ENCODE measurements at places on chromosomes 11 and 22.

- DNase-seq, result no peak
Measured at GRCh38 chr22:20011993-20012740, 4.5 kb downstream of the ARVCF start.

GRCh38 chr11:128302425-128303186 lies 284.8 kb downstream of the ETS1 start:
- DNase-seq, result no peak

GRCh38 chr11:64206457-64207255 lies at the start of gene FERMT3:
Gene FERMT3, plus strand, starts transcription at chr11:64206721. Its CDS starts 644 bp downstream, at chr11:64207365.
- DNase-seq, result peak; percentile 72

GRCh38 chr22:20145206-20145831 lies 5.5 kb downstream of the CCDC188 start:
- DNase-seq, result no peak

DNA sequence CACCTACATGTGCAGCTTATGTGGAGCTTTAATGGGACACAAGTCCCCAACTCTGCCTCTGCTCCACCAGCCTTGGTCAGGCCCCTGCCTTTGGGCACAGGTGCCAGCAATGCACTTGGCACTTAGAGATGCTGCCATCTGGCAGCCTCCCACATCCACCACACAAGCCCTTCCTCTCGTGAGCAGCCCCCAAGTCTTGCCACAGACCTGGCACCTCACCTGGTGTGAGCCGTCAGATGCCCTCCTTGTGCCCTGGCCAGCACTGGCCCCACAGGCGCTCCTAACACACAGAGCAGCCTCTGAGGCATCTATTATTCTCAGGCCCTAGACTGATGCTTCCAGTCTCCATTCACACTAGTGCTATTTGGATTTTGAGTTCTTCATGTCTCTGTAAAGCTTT lies 24.5 kb upstream of the SERPIND1 start:
- DNase-seq, result no peak

- no peak for DNase-seq
Measured at GRCh38 chr11:122897606-122898210, 15.1 kb downstream of the JHY start.

DNA sequence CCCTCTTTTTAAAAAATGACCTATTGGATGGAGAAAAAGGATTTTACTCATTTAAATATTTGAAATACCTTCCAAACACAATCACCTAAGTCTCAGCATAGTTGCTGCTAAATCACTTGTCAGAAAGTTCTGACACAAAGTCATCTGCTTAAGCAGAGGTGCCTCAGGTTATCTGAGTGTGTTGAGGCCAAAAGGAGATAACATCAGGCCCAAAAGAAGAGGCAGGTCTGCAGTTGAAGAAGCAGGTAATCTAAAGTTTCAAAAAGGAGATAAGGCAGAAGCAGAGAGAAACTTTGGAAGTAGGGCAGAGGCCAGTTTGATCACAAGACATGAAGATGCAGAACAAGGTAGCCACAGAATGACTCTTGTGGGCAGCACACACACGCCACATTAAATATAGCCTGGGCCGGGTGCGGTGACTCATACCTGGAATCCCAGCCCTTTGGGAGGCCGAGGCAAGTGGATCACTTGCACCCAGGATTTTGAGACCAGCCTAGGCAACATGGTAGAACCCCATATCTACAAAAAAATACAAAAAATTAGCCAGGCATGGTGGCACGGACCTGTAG lies 175.7 kb upstream of the API5 start:
- no peak for DNase-seq

DNA sequence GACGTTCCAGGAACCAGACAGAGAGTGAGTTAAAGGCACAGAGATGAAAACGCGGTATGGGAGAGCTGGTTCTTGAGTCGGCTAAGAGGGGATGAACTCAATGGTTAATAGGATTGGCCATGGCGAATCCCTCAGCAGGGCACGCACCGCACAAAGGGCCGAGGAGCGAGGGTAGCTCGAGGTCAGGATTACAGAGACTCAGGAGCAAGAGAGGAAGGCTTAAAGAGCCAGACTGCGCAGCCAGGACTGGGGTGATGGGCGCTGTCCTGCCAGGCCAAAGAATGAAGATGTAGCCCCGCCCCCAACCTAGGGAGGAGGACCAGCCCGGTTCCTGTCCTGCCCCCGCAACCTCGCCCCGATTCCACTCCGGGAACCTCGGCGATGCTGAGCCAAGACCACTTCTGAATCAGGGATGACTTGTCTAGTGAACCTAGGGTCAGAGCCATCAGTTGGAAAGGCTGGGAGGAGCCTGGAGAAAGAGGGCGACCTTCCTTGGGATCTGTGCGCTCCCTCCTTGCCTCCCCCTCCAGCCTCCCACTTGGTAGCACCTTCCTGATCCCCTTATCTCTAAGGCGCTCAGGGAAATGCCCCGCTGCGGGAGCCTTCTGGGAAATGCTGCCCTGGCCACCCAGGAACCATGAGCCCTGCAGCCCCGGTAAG lies at the start of gene PLEKHB1:
TSS of gene PLEKHB1 (plus strand) at position 610 of the 660 bp plus-strand sequence. CDS start at position 638, 28 bp downstream.
- DNase-seq, result no peak

GRCh38 chr22:38951734-38952133 lies 5.7 kb upstream of the APOBEC3A start:
- no peak for DNase-seq

GRCh38 chr22:27986937-27987336 lies 67.9 kb upstream of the PITPNB start:
- no peak for DNase-seq

GRCh38 chr22:31556627-31557203 lies 60.4 kb downstream of the SFI1 start:
- DNase-seq, result no peak

GRCh38 chr11:64352995-64353714 lies 5.8 kb upstream of the RPS6KA4 start:
- DNase-seq, result no peak

GRCh38 chr22:20378110-20378509 lies 15.8 kb upstream of the ZNF74 start:
- no peak for DNase-seq

- DNase-seq, result no peak
Measured at GRCh38 chr11:128865490-128865889, 1.6 kb downstream of the KCNJ1 start.

- no peak for DNase-seq
Measured at GRCh38 chr11:10979529-10979928, 121.7 kb upstream of the ZBED5 start.

DNA sequence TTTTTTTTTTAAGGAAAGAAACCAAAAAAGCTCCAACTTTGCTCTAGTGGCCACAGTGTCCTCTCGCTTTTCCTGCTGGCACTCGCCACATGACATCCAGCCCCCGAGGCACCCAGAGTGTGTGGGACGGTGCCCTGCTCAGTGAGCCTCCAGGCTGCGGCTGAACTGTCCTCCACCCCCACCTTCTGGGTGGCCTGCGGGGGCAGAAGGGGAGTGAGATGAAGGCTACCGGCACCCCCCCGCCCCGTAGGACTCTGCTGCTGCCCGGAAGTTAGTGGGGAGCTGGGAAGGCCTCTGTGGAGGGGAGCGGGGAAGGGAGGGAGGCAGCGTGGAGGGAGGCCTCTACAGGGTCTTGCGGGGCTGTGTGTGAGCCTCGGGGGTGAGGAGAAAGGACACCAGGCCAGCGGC lies 264.4 kb downstream of the CTTN start:
- no peak for DNase-seq

DNA sequence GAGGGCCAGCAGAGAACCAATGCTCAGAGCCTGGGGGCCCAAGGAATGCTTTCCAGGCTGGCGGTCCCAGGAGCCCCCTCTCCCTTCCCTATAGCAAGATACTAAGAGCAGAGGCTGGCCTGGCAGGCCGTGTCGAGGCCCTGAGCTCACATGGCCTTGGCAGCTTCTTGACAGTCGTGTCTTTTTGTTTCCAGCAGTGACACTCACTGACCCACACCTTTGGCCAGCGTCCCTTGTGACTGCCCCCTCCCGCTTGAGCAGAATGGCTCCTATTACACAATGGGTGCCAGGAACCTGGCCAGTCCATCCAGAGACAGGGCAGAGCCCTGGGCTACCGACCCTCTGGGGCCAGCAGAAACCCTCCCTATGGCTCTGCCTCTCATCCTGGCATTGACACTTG lies 6.4 kb upstream of the CCND1 start:
- no peak for DNase-seq

GRCh38 chr22:42865536-42865935 lies 8.5 kb upstream of the ARFGAP3 start:
- no peak for DNase-seq

DNA sequence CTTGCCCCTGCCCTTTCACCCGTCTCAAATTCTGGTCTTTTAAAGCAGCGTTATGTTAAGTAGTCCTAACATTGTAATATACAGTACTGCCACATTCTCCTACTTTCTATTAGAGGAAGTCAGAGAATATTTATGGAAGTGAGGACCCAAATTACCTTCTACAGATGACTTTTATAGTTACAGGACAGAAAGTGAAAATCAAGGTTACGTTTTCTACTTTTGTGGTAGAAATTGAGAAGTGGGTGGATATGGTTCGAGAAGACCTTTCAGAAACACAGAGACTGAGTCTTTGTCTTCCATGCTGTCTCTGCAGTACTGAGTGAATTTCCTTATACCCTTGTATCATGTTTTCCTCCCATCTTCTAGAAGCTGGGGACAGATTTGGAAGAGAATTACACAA lies 17.1 kb downstream of the SC5D start:
- no peak for DNase-seq

DNA sequence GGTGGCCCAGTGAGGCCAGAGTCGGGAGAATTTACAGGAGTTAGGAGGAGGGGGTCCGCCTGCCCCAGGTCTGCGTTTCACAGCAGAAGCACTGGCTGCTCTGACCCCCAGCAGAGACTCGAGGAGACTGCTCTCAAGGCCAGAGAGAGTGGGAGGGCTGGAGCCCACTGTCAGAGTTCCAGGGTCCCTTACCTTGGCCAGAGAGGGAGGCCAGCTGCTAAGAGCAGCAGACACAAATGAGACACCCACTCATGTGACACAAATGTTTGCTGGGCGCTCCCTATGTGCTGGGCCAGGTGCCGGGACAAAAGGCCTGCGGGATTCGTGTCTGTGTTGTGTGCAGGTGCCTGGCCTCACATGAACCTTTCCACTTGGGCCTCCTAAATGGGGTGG lies 2.8 kb upstream of the TNFRSF13C start:
- no peak for DNase-seq

DNA sequence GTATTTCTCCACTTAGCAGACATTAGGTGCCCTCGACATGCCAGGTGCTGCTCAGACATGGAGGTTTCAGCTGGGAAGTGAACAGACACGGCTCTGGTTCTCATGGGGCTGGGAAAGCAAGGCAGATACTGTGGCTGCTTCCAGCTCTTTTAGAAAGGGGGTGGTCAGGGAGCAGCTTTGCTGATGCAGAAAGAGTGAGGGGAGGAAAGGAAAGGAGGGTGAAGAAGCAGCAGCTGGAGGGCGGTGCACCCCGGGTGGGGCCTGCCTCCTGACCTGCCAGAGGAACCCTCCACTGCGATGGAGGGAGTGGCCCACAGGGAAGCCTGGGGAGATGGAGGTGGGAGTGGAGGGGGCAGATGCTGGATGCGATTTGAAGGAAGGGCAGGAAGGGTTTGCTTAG lies 76.8 kb downstream of the MORC2 start:
- no peak for DNase-seq

- no peak for DNase-seq
Measured at GRCh38 chr11:112801817-112802088, 159.5 kb upstream of the NCAM1 start.

GRCh38 chr22:29443452-29443851 lies 5.1 kb downstream of the RFPL1 start:
- DNase-seq, result no peak

- DNase-seq, result no peak
Measured at GRCh38 chr22:30880181-30880601, 88.4 kb downstream of the MORC2 start.

DNA sequence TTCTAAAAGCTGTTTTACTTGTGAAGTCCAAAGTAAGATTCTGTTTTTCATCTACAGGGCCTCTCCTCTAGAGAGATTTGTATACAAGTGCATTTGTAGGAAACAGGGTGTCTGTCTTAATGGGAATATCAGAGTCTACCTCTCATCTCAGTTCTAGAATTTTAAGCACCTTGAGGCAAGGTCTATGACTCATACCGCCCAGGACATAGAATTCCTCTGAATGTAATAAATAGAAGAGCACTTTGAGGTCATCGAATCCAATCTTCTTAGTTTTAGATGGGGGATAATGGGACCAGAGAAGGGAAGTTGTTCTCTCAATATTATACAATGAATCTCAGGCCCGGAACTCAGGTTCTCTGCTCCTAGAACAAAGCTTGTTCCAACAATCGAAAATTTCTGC lies 101.8 kb upstream of the TIMP3 start:
- no peak for DNase-seq

- no peak for DNase-seq
Measured at GRCh38 chr11:19680829-19681368, 31.7 kb upstream of the NAV2 start.

DNA sequence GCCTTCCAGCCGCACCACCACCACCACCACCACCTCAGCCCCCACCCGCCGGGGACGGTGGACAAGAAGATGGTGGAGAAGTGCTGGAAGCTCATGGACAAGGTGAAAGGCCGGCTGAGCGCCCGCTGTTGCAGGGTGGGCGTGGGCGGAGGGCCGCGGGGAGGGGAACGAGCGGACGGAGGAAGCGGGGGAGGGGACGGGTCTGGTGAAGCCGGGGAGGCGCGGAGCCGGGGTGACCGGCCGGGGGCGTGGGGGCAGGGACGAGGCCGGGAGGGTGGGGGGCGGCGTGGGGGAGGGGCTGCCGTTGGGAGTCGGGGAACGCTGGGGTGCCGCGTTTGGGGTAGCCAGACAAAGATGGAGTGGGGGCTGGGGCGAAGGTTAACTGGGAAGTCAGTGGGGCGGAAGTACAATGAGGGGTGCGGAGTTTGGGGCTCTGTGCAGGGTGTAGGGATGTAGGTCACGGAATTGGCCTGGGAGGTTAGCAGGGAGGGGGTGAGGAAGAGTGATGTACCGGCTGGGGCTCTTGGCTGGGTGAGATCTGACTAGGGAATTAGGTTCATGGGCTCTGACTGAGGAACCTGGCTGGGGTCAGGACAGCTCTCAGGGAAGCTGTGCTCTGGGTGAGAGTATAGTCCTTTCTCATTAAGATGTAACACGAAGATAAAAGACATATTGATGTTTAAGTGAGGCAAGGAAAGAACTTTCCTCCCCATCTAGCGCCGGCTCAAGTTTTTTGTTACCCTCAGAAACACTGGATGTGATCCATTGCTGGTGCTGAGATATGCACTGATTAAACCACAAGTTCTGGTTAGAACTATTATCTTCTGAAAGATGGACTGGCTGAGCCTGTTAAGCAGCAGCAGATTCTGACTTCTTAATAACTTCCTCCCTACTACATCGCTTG lies 624 bp downstream of the CBL start:
- peak; percentile 60 for DNase-seq

DNA sequence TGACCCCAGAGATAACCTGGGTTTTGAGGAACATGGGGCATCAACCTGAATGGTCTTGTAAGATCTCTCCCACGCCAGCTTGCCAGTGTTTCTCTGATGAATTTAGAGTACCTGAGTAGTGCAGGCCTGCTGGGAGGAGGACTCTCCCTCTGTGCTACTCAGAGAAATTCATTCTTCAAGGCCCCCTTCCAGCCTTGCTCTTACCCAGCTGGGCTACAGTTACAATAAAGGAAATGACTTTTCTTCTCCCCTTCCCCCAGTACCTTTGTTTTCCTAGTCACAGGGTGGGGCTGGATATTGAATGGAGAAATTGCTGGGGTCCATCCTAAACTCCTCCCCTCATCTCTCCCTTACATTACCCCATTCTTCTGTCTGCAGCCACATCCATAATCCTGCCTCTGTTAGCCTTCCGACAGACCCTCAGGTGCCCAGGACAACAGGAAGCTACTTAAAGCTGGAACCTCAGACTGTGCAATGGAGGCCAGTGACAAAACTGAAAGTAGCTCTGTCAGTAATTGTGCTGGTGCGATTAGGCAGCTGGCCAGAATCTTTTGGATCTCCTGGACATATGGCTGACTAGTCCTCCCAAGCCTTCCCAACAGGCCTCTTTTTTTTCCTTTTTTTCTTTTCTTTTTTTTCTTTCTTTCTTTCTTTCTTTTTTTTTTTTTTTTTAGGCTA lies 17.4 kb downstream of the LIMK2 start:
- no peak for DNase-seq
